ENCODE measurements at places on chromosomes 4 and X.
A peak's percentile ranks its signal among the peaks of the same experiment; 100 is the strongest.

DNA sequence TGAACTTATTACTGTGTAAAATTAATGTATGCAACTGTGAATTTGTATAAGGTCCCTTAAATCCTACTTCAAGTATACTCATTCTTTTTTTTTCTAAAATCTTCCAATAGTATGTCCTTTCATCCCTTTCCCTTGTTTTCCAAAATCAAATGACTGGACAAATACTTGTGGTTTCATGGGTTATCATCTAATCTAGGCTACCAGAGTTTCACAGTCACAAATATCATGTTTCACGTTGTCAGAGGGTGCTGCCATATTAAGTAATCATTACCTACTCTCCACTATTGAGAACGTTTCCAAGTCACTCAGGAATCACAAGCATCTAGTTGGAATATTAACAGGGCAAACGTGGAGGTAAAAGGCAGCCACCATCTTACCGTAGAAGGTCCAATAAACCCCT is 1235.0 kb upstream of the TENM3 start:
- no peak for DNase-seq

DNA sequence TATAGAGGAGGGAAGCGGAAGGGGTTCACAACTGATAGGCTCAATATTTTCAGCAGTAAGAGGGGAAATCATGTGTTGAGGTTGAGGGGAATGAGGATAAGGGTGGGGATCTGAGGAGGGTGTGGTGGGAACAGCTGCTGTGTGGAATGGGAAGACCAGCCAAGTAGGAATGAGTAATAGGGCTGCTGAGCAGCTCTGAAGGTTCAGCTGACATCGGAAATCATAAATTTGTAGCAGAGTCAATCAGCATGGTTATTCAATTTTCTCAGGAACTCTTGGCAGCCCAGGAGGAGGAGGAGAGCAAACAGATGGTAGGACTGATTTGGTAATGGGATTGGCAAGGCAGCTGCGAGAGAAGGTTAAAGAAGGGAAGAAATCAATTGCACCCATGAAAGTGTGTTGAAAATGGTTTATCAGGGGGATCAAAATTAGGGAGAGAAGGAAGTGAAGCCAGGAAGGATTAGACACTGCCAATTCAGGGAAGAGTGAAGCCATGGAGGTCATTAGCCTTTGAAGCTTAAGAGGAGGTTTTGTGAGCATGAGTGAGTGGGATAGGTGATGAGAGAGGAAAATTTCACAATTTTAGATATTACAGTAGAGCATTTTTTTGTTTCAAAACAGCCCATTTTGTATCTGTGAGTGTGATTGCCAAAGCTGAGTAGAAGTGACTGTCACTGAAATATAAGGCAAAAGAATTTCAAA is 82.6 kb downstream of the PCDH7 start:
- no peak for DNase-seq

GRCh38 chr4:71406459-71406963 is 67.7 kb downstream of the SLC4A4 start:
- DNase-seq = no peak

GRCh38 chr4:150130933-150131332 is 52.7 kb downstream of the DCLK2 start:
- no peak for DNase-seq

DNA sequence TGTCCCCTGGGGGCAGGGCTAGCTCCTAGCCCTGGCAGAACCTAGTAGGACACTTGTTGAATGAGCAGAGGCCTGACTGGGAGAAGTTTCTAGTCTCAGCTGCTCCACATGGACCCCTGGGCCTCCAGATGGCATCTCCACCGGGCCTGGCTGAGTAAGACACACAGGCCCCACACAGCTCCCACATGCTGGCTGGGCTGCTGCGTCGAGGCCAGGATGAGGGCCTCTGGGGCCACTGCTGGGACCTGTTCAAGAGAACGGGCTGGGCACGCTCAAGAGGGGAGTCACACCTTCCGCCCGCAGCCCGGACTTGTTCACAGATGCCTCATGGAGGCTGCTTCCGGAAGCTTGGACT is 4.2 kb upstream of the HGFAC start:
- no peak for DNase-seq

- no peak for DNase-seq
Measured at GRCh38 chrX:21490341-21490740, 116.1 kb downstream of the CNKSR2 start.

- DNase-seq = no peak
Measured at GRCh38 chr4:169117591-169118081, 107.6 kb upstream of the CBR4 start.

GRCh38 chrX:70553516-70553915 is 108.9 kb downstream of the DLG3 start:
- DNase-seq = no peak

DNA sequence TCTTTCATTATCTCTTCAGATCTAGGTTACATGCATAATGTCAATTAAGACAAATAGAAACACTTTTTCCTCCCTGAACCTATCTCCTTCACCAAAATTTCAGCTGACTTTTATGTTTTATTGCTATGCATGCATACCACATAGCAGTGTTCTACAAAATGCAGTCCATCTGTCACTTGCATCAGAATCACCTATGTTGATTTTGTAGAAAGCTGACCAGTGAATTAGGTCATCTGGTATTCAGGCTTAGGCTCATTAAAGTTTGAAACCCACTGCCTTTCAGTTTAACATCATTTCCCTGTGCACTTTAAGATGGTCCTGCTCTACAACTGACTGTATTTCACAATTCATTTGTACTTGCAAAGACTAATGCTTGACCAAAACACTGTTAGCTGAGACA is 277.9 kb downstream of the CFAP299 start:
- no peak for DNase-seq

DNA sequence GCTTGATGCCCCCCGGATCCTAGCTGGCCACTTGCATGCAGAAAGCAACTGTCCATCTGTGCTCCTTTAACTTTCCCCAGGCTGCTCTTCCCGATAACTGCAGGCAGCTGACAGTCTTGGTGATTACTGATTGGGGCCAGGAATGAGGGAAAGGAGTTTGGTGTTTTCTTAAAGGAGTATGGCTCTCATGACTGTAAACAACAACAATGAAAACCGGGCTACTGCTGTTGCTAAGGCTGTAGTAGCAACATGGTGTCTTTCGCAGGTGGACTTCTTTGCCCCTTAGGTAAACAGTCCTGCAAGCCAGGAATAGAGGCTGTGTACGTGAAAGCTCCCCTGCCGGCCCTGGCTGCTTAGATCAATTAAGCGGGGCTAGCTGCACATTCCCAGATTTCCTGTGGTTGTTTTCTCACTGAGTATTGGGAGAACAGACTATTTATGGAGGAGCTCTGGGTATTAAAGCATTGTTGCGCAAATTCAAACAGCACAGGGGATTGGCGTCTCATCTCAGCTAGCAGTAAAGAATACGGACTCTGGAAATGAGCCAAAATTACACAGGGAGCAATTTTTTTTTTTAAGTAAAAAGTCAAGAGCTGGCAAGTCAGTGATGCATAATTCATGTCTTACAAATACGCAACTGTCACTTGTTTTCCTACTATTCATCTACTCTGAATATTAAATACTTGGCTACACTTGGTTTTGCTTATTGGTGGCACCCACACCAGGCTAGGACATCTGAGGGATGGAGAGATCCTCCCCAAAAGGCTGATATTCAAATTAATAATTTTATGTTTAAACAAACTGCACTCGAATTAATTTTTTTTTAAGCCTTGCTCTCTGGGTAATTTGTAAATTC is 61.6 kb upstream of the NAP1L5 start:
- DNase-seq = no peak

GRCh38 chr4:177638871-177639270 is 196.6 kb upstream of the AGA start:
- no peak for DNase-seq

- no peak for DNase-seq
Measured at GRCh38 chr4:110087070-110087708, 111.2 kb downstream of the ELOVL6 start.

DNA sequence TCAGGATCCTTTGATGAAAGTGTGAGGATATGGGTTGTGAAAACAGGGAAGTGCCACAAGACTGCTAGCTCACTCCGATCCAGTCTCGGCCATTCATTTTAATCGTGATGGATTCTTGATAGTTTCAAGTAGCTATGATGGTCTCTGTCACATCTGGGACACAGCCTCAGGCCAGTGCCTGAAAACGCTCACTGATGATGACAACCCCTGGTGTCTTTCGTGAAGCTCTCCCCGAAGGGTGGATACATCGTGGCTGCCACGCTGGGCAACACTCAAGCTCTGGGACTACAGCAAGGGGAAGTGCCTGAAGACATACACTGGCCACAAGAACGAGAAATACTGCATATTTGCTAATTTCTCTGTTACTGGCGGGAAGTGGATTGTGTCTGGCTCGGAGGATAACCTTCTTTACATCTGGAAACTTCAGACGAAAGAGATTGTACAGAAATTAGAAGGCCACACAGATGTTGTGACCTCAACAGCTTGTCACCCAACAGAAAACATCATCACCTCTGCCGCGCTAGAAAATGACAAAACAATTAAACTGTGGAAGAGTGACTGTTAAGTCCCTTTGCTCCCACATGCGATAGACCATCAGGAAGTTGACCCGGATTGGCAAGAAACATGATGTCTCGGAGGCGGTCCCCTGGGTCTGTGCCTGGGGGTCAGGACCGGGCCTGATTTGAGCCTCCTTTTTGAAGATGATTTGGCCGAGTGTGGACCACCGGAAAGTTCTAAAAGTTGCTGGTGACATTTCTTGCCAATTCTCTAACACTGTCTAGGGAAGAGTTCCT is 22.2 kb downstream of the LIAS start:
- no peak for DNase-seq

GRCh38 chrX:132022967-132023895 is at the start of gene STK26:
TSS of gene STK26 (plus strand) at chrX:132023302. CDS start at chrX:132023618, 316 bp downstream.
- DNase-seq = peak; percentile 1

GRCh38 chrX:119942831-119943184 is 743 bp downstream of the NKAP start:
- no peak for DNase-seq

GRCh38 chrX:110806145-110806544 is 10.5 kb upstream of the CHRDL1 start:
- no peak for DNase-seq

DNA sequence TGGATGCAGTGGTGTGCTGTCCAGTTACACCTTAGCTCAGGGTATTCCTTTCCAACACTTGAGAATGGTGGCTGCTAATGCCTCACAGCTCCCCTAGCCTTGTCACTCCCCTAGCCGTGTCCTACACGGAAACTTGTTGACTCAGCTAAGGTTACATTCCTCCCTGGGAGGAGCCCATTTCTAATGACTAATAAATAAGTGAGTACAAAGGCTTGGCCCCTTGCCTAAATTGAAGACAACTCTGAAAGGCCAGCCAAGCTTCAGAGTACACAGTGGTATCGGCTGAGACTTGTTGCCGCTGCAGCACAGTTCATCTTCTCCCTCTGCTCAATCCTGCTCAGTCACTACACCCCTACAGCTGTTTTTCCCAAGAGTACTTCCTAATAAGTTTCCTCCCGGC is 21.2 kb upstream of the SLC25A31 start:
- no peak for DNase-seq

- no peak for DNase-seq
Measured at GRCh38 chr4:61203436-61203790, 3.3 kb downstream of the ADGRL3 start.

DNA sequence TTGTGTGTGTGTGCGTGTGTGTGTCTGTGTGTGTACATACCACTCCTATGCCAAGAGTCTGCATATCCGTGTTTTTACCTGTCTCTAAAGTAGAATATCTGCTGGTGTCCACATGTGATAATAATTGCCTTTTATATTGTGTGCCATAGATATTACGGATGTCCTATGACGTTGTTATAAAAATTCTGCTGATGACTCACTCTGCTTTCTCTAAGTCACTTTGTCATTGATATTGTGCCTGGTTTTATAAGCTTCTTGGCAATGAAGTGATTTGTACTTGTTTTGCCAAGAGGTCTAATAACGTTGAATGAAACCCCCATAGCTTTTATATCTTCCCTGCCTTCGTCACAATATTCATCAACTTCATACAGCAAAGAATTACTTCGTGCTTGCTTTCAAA is 102.6 kb upstream of the C1GALT1C1 start:
- DNase-seq = no peak

DNA sequence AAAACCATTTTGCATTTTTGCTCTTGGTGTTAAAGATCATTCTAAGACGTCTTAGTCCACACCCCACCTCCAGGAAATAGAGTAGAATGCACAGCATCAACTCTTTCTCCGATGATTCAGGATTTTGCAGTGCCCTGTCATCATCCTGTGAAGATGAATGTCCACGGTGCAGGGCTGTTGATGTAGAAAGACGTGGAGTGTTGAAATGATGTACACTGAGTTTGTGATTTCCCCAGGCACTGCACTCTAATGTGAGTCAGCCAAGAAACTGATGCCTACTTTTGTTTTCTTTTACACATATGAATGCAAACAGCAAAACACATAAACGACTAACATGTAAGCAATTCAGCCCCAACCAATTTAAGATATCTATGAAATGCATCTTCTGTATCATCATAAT is 10.5 kb downstream of the LGI2 start:
- DNase-seq = no peak

GRCh38 chr4:124839786-124840390 is 127.4 kb upstream of the ANKRD50 start:
- no peak for DNase-seq

GRCh38 chrX:101550751-101551379 is 518 bp downstream of the ARMCX1 start:
- DNase-seq = no peak

DNA sequence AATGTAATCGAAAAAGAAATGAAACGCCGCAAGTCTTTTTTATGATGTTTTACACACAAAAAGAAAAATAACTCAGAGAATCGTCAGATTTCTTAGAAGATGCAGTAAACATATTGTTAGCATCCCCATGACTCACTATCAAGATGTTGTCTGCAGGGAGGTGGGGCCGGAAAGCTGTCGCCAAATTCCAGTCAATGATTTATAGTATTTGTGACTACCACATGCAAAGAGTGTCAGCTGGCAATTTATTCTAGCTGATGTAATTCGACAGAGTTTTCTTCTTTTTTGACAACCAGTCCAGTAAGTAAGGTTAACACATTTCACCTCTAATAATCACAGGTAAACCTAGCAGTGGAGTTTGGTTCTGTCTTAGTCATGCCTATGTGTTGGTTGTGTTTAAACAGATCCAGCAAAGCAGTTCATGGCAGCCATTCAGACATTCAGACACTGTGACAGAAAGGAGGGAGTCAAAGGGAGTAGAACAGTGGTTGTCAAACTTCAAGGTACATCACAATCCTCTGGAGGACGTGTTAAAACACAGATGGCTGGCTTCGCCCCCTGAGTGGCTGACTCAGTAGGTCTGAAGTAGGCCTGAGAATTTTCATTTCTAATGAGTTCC is 19.8 kb upstream of the PPP1R2C start:
- no peak for DNase-seq

GRCh38 chrX:22012051-22012450 is 20.1 kb upstream of the PHEX start:
- DNase-seq = no peak

DNA sequence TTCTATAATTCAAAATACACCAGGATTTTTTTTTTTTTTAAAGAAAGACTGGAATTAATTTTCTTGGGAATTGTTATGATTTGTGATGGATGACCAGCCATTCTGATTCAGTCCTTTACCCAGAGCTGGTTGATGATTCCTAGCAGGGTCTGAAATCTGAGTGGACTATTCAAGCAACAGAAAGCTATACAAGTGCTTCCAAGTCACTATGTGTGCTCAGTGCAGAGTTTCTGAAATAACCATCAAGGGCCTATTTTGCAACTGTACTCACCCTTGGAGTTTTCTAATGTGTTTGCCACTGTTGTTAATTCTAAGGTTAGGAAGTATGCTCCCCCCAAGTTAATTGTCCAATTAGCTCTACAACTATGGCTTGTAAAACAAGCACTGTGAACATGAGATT is 137.7 kb upstream of the RAPGEF2 start:
- no peak for DNase-seq

GRCh38 chr4:1802151-1802715 is 9.1 kb downstream of the FGFR3 start:
- DNase-seq = no peak

GRCh38 chr4:147533331-147533730 is 52.4 kb downstream of the EDNRA start:
- DNase-seq = no peak

All from SW 1271 (cell line).